ENCODE measurements at places on chromosomes 5 and 9.

GRCh38 chr9:92632641-92633040 is 37.3 kb downstream of the IPPK start:
- DNase-seq = no peak

DNA sequence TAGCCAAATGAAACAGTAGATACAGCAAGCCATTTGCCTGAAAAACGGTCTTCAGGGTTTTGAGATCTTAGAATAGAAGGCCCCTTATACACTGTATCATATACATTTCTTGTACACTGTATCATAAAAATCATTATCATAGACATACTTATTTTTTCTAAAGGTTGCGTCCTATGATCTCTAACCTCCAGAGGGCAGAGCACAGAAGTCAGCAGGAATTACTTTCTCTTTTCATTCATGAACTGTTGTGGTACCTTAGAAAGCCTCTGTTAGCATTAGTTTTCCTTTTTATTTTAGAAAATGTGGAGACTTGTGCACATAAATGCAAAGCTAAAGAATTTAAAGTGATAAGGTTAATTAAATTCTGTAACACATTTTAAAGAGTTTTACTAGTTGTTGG is 115.4 kb downstream of the OXCT1 start:
- DNase-seq = no peak

DNA sequence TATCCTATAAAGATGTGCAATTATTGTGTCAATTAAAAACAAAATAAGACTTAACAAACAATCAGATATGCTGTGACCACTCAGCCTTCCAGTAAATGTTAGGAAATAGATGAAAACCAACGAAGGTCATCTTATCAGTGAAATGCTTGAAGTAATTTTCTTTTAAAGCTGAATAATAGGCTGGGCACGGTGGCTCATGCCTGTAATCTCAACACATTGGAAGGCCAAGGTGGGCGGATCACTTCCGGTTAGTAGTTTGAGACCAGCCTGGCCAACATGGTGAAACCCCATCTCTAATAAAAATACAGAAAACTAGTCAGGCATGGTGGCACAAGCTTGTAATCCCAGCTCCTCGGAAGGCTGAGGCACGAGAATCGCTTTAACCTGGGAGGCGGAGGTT is 31.2 kb downstream of the NLN start:
- DNase-seq = no peak

DNA sequence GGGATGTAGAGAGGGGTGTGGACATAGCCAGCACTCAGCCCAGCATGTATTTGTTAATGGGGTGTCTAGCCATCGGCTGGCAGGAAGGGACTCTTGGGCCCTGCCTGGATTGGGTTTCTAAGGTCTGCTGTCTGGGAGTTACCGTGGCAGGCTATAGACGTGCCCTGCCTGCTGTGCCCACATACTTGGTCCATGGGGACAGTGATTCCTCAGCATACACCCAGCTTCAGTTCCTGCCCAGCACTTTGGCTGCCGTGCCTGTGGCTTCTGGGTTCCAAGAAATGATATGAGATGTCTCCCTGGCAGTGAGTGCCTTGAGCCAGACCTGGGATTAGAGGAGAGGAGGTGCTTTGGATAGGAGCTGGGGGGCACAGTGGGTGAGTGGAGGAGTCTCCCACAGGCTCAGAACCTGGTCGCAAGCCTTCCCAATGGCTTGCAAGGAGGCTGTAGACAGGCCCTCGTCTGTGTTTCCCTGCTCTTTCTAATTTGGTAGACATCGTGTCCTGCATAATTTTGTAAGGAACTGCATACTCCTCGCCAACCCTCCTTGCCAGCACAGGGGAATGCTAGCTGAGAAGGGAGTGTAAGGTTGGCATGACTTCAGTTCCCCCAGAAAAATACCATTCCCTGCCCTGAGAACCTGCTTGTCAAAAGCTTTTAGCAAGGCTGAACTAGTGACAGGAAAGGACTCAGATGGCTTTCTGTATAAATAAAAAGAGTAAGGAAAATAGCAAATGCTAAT is 287.9 kb downstream of the ZSWIM6 start:
- no peak for DNase-seq

- no peak for DNase-seq
Measured at GRCh38 chr5:151862811-151863472, 61.7 kb downstream of the GLRA1 start.

DNA sequence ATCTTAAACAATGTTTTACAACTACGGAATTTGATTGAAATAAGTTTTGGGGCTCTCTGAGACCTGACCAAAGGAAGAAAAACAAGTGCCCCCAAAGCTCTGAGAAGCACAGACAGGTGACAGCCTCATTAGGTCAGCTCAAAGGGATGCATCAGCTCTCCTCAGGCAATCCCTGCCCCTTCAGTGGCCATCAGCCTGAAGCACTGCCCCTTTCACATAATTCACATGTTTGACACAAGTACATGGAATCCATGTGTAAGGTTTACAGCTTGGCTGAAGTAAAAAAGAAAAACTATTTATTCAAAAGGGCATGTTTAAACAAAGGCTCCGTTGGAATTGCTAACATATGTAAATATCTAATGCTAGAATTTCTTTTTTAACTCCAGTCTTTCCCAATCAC is 56.3 kb downstream of the TSSK1B start:
- no peak for DNase-seq

DNA sequence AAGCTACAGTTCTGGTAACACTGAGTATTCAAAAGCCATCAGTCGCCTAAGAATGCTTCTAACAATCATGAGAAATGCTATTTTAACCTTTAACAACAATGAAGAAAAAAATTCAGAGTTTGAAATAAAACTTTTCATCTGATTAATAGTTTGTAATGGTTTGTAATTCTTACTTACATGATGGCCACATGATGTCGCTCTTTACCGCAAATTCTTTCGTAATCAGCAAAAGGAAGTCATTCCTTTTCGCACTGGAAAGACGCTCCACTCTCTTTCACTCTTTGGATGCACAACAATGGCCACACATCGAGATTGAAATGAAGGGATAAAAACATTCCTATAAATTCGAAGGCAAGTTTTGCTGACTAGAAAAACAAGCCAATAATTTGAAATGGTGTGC is at the start of gene PCDHA7:
Gene PCDHA7 (plus strand): TSS at position 277 of the 400 bp plus-strand sequence. CDS start 115 bp downstream, at position 392.
- no peak for DNase-seq

DNA sequence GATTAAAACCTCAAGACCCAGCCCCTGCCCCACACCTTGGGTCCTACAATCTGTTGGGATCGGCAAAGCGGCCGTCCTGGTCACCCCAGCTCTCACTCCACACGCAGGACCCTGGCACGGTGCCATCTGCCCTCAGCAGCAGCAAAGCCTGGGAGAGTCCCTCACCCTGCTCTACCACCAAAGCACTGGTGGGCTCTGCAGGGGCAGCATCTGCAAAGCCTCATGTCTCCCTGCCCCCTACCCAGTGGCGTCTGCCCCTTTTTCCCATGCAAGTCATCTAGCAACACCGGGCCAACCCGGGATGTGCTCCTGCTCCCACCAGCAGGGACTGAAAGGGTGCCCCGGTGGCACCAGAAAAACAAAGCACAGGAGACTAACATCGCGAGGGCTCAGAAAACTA is 19.6 kb upstream of the CNOT6 start:
- no peak for DNase-seq

DNA sequence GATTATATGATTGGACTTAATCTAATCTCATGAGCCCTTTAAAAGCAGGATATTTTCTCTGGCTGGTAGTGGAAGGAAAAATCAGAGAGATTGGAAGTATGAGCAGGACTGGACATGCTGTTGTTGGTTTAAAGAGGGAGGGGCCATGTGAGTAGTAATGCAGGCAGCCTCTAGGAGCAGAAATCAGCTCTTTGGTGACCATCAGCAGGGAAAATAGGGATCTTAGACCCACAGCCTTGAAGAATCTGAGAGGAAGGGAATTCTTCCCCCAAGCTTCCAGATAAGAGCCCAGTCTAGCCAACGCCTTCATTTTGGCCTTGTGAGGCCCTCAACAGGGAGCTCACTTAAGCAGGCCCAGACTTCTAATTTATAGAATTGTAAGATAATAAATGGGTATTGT is 9.5 kb downstream of the SH3GL2 start:
- DNase-seq = no peak

- no peak for DNase-seq
Measured at GRCh38 chr9:2311920-2312319, 296.8 kb downstream of the SMARCA2 start.

- DNase-seq = peak; percentile 54
Measured at GRCh38 chr9:89179540-89179894, 899 bp upstream of the SHC3 start.

DNA sequence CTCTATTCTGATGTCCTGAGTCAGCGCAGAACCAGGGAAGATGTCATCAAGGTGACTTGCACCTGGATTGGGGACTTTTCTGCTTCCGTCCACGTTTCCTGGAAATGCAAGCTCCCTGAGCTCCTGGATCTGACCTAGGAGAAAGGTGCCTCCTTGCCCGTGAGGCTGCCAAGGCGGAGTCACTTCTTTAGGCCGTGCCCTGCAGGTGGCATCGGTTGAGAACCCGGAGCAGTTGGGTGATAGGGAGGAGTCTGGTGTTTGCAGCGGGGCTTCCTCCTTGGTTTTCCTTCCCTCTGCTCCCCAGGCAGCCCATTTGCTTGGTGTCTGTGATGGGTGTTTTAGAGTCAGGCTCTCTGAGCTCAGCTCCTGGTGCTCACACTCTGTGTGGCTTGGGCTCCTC is 15.2 kb downstream of the NANS start:
- DNase-seq = no peak

- no peak for DNase-seq
Measured at GRCh38 chr9:76944011-76944410, 38.1 kb upstream of the PRUNE2 start.

- no peak for DNase-seq
Measured at GRCh38 chr9:124208571-124208970, 49.2 kb upstream of the NEK6 start.

DNA sequence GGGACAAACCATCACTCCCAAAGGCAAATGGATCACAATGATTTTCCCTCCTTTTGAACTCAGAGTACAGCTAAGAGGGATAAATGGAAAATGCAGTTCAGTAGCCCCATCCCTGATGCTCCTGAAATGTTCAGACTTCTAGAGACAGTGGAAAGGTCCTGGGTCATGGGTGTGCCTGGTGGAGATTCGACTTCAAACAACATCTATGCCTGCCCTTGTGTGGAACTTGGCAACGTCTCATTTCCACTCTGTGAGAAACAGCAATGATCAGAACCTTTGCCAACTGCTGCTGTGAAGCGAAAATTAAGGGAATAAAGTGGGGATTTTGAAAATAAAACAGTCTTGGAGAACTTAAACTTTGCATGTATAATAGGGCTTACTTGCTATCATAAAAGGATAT is 778.1 kb downstream of the SEMA5A start:
- no peak for DNase-seq

GRCh38 chr5:109141222-109142200 is 268.3 kb downstream of the PJA2 start:
- DNase-seq = no peak

DNA sequence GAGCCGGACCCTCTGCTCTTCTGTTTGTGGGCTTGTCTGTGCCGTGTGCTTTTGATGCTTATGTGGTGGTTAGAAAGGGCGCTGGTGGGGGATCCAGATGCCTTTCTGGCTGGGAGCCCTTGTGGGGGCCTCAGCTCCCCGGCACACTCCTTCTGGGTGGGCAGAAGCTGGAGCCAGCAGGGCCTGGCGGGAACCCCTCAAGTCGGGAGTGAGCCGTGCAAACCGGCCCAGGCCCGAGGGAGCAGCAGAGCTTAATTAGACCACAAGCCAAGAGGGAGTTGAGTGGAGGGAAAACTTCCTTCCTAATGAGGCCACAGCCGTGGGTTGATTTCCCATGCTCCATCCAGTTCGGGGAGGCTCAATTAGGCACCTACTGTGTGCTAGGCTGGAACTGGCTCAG is 76.0 kb upstream of the RNU6ATAC start:
- DNase-seq = no peak

- DNase-seq = peak; percentile 5
Measured at GRCh38 chr9:92763721-92764380, 782 bp downstream of the BICD2 start.

DNA sequence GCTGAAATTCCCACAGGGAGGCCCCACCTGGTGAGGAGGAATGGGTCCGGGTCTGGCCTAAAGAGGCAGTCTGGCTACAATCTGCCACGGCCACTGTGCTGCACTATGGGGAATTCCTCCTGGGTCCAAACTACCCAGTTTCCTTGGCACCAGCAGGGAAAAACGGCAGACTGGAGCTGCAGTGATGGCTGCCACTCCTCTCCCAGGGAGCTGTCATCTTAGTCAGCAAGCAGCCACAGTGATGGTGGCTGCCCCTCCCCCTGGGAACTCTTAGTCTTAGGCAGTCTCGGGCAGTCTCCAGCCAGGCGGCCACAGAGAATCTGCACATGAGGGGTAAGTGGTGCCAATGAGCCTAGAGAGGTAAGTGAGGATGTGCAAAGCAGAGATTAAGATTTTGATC is 205.8 kb downstream of the TMEM38B start:
- no peak for DNase-seq

DNA sequence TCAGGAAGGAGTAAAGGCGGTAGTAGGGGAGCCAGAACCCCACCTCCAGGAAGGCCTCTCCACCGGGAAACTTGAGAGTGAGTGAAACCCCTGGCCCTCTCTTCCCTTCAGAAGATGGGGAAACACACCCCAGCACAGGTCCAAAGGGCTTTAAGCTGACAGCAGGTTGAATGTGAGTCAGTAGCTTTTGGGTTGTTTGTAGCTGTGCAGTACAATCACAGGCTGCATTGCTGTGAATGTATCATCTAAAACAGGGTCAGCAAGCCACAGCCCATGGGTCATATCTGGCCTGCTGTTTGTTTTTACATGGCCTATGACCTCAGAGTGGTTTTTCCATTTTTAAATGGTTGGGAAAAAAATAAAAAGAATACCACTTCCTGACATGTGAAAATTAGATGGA is 10.0 kb downstream of the OTULINL start:
- no peak for DNase-seq

- DNase-seq = no peak
Measured at GRCh38 chr5:42641336-42642005, 115.1 kb upstream of the CCDC152 start.

GRCh38 chr9:98654247-98654646 is 54.5 kb downstream of the GABBR2 start:
- DNase-seq = no peak

- DNase-seq = no peak
Measured at GRCh38 chr5:35488791-35489190, 128.9 kb upstream of the SPEF2 start.

DNA sequence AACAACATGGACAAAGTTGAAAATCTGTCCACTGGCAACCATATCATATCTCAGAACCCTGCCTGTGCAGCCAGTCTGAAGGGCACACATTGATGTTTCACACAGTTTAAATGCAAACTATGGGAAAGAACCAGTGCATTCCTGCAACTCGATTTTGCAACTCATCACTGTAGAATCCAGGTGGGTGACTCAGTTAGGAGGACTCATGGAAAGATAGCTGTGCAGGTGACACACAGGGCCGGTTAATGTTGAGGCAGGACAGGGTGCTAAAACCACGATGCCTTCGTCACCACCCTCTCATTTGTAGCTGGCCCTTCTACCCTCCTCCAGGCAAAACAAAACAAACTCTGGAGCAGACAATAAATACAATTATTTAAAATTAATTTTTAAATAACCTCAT is 62.8 kb downstream of the TLE1 start:
- DNase-seq = no peak

DNA sequence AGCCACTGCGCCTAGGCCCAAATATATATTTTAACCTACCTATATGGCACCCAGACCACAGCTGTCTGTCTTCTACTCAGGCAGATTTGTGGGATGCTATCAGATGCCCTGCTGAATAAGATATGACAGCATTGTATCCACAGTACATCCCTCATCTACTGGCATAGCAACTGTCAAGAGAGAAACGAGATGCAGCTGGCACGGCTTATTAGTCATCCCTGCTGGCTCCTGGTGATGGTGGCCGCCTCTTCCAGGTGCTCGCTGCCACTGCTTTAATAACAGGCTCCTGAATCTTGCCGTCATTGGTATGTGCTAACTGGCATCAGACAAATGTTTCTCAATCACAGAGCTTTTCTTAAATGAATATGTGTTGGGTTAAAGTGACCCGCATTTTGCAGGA is 34.0 kb downstream of the B4GALT1 start:
- no peak for DNase-seq

Data from NCI-H1105 treated with DMSO at 0.1 percent for 48 hours (cell line).